ENCODE measurements at places on chromosomes 1 and 21.

DNA sequence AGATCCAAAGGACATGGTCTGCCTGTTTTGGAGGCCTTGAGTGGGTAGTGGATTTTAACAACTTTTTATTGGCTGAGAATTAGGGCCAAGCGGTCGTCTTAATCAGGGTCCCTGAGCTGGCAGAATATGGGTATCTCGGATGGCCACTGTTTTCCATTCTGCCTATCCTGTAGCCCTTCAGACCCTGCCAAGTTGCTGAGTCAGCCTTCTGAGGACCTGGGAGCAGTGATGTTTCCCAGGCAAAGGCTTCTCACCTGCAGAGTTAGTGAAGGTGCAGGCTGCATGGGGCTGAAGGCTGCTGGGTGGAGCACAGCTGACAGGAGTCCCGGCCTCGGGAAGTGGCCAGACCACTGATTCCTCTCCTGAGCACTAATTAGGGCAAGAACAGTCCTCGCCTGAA lies 11.4 kb downstream of the RASSF5 start:
- no peak for DNase-seq

GRCh38 chr1:185158800-185159199 lies 1.8 kb downstream of the SWT1 start:
- no peak for DNase-seq

- DNase-seq = no peak
These were observed 67.3 kb downstream of the GADD45A start for GRCh38 chr1:67752306-67752705.

DNA sequence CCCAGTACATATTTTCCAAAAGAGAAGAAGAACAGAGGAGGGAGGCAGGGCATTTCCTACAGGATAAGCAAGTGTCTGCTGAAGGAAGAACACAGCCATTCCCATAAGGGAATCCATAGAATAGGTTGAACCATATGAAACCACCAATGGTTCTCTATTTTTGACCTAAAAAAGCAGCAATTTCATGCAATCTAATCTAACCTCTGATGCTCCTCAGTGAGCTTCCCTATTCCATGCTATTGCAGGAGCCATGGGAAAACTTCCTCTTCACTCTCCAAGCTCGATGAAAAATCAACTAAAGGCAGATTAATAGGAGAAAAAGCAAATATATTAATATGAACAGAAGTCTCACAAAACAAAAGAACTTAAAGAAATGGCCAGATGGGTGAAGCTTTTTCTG lies 50.5 kb downstream of the SIPA1L2 start:
- no peak for DNase-seq

DNA sequence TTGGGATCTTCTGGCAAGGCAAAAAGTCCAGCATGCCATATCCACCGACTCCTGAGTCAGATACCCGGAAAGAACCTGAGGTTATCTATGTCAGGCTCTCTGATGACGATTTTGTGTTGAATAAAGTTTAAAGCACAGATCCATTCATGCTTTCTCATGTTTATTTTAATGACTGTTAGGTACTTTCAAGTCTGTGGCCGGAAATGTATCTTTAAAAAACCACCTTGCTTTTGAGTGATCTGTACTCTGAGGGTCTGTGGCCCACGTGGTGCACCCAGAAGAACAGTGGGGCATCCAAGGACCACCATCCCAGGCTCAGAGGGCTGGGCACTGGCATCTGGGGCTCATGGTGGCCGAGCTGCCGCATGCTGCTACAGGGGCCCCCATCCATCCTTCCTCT lies 30.1 kb upstream of the VASH2 start:
- no peak for DNase-seq

DNA sequence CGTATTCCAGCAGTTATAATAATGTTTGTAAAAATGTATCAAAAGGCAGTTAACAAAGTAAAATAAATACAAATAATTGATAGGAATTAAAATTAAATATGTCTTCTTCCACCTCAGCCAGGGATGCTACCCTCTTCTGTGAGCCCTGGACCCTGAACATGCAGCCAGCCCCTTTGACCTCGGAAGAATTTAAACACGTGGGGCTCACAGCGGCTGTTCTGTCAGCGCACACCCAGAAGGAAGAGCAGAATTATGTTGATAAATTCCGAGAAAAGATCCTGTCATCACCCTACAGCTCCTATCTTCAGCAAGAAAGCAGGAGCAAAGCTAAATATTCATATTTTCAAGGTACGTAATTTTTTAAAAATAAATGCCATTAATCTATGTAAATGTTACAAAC lies 26.5 kb downstream of the UTS2 start:
- no peak for DNase-seq

DNA sequence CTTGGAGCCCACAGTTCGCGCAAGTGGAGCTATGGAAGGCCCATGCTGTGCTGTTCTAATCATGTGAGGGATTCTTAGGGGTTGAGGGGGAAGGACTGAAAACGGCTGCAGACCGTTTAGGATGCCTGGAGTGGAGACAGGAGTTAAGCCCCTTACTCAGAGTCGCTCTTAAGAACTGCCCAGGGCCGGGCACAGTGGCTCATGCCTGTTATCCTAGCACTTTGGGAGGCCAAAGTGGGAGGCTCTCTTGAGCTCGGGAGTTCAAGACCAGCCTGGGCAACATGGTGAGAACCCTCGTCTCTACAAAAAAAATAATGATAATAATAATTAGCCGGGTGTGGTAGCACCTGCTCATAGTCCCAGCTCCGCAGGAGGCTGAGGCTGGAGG lies 1.1 kb downstream of the ZNF672 start:
- no peak for DNase-seq

GRCh38 chr1:226548256-226549093 lies at the start of gene STUM:
TSS of gene STUM (plus strand) at chr1:226548764. CDS start at chr1:226548905, 141 bp downstream.
- peak; percentile 81 for DNase-seq

DNA sequence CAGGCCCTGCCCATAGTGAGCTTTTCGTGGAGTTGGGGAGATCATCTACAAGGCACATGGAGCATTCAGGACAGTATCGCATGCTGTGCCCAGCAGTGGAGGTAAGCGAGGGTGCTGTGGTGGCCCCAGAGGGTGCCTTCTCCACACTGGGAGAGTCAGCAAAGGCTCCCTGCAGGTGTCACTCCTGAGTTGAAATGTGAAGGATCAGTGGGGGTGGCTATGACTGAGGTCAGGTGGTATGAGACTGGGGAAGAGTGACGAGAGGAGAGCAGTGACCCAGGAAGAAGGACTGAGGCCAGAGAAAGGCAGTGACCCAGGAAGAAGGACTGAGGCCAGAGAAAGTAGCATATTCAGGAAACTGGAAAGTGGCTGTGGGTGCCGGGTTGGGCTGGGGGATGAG lies 53.0 kb downstream of the SPAG17 start:
- DNase-seq = no peak

- DNase-seq = no peak
These were observed 327.9 kb upstream of the BEND5 start for GRCh38 chr1:49104575-49104974.

- DNase-seq = no peak
These were observed 6.2 kb upstream of the PADI4 start for GRCh38 chr1:17301767-17302166.

- no peak for DNase-seq
These were observed 5.2 kb downstream of the DIO1 start for GRCh38 chr1:53899206-53899628.

GRCh38 chr21:45453308-45453950 lies 48.5 kb downstream of the COL18A1 start:
- DNase-seq = no peak

GRCh38 chr1:5267603-5268235 lies 613.3 kb downstream of the AJAP1 start:
- DNase-seq = no peak

Data from AG20443 (cell line).